ENCODE measurements at places on chromosomes 2 and 18. TPM values are rescaled to one million over a fixed set of nuclear protein-coding genes. Genes with fewer than 3 reads are reported as not detected.

GRCh38 chr2:69962986-69963730 is 1.7 kb upstream of the ASPRV1 start:
- DNase-seq, result no peak
- H3K4me3 ChIP-seq, result no peak overlapping the region
- no peaks in the 10 kb centered on the region for H3K4me1 ChIP-seq
- no peaks in the 10 kb centered on the region for H3K27me3 ChIP-seq
- no peaks in the 10 kb centered on the region for H3K36me3 ChIP-seq
- H3K27ac ChIP-seq, result no peak overlapping the region

DNA sequence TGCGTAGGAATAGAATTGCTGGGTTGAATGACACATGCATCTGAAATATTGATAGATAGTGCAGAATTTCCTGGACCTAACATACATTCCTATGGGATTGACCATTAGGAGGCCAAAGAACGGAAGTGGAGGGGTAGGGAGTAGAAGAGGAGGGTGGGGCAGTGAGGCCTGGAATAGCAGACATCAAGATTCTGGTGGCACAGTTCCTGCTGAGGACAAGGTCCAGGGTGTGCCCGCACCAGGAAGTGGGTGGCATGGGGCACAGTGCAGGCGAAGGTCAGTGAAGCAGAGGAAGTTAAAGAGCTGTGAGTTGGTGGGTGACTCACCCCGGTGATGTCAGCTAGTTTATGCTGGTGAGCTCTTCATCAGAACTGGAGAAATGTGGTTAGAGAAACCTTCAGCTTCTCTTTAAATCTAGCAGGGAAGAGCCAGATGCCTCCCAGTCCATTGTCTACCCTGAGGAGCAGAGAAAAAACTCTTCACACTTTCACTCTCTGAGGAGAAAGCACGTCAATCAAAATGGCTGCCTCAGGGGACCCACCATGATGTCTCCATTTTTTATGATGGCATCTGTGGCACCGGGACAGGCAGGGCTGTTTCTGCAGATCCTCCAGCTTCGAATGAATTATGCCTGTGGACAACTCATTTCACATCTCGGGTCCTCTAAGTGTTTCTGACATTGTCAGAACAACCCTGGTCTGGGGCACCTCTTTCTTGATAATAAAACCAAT is 55.9 kb upstream of the CTLA4 start:
- no peak for DNase-seq
- no peaks in the 10 kb centered on the region for H3K36me3 ChIP-seq
- peaks cover 26% of the 10 kb centered on the region for H3K4me1 ChIP-seq
- H3K4me3 ChIP-seq, result no peak overlapping the region
- H3K27ac ChIP-seq, result peak overlapping the region; percentile 73
- H3K27me3 ChIP-seq, result no peaks in the 10 kb centered on the region

Gene ANKRD30B
- total RNA-seq, result not detected

Gene CYP27C1
- 0.15 TPM for total RNA-seq

DNA sequence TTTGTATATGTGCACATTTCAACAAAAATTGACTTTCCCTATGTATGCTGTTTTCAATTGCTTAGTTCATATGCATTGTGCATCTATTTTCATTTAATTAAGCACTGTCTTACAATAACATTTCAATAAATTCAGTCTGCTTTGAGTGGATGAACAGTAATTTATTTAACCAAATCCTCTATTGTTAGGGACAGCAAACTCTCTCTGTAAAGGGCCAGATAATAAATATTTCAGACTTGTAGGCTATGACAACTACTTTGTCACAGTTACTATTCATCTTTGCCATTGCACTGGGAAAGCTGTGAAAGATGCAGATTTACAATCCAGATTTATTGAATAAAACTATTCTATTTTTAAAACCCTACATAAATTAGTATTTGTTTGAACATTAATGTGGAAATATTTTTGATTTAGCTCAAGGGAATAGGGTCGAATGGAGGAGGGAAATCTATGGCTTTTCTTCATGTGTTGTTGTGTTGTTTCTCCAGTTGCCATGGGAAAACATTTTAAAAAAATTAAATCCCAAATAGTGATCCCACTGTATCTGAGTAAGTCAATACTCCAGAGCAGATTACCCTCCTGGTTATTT is 14.2 kb upstream of the RAB27B start:
- no peaks in the 10 kb centered on the region for H3K4me1 ChIP-seq
- no peak overlapping the region for H3K27ac ChIP-seq

GRCh38 chr2:235619544-235619943 is 125.7 kb downstream of the AGAP1 start:
- H3K4me3 ChIP-seq, result no peak overlapping the region
- H3K36me3 ChIP-seq, result no peaks in the 10 kb centered on the region
- H3K27ac ChIP-seq, result no peak overlapping the region

DNA sequence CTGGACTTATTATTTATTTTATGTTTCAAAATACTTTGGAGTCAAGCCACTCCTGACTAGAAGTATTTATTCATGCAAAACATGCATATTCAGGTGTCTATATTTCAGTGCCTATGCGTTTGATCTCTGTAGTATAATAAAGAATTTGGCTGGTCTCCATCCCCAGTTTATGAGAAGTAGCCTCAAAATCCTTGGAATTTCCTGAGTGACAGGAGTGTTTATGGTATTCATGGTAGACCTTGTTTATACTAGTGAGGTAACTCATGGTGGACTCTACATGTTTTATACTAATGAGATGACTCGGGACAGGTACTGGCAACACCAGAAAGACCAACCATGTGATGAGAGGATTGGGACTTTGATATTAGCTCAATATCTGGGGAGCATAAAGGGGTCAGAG is 43.9 kb upstream of the CSRNP3 start:
- no peaks in the 10 kb centered on the region for H3K4me1 ChIP-seq
- no peak for DNase-seq
- H3K27me3 ChIP-seq, result no peaks in the 10 kb centered on the region
- no peaks in the 10 kb centered on the region for H3K36me3 ChIP-seq
- no peak overlapping the region for H3K27ac ChIP-seq

- H3K4me1 ChIP-seq, result no peaks in the 10 kb centered on the region
- H3K4me3 ChIP-seq, result no peak overlapping the region
- no peaks in the 10 kb centered on the region for H3K27me3 ChIP-seq
Measured at GRCh38 chr18:53408271-53408670, 816.2 kb downstream of the MBD2 start.

Gene CACNB4
- 19.7 TPM for total RNA-seq

Data from upper lobe of left lung (tissue), 6 donors.